ENCODE measurements at places on chromosomes 1 and 21.

GRCh38 chr1:84936116-84936810, 43.3 kb upstream of the LPAR3 start:
- peak; percentile 33 for DNase-seq

DNA sequence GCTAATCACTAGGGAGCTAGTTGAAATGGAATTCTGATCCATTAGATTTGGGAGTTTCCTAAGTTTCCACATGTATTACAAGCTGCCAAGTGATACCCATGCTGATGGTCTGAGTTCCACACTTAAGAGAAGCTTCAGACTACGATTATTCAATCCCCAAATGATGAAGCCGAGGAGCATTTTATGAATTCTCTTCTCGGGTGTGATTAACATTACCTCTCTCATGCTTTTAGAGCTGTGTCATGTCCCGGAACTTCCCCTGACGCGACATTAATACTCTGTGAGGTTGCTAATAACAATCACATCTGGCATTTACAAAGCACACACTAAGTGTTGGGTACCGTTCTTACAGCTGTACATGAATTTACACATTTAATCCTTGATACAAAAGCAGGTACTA, 63.0 kb downstream of the KCNJ15 start:
- DNase-seq: no peak

DNA sequence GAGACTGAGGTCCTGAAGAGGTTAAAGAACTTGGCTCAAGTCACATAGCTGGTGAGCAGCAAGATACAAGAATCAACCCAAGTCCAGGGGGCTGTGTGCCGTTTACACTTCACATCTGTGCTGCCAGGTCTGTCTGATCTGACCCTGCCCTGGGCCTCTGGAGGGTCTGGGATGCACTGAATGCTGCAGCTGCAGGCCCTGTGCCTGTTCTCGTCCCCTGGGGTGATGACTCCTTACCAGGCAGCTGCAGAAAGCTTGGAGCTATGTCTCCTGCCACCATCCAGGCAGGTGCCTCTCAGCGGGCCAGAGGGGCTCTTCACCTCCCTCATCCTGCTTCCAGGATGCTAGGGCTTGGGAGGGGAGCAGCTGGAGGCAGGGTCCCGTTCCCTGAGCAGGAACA, 63.5 kb downstream of the LRRN2 start:
- no peak for DNase-seq

- no peak for DNase-seq
These were observed 50.4 kb downstream of the CYYR1 start for GRCh38 chr21:26522704-26523103.

DNA sequence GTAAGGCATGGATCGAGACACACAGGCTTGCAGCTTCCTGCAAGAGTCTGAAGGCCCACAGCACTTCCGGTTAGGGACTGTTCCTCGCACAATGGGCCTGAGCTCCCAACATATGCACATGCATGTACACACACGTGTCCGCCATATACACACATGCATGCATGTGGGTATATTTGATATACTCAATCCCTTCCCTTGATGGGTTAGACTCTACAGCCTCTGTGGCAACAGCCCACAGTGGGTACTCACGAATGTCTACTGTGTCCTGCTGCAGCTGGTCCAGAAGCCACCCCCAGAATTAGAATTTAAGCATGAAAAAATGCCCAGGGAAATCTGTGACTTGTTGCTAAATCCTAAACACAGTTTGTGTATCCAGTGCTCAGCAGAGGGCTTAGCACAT, 9.9 kb downstream of the F3 start:
- no peak for DNase-seq

- no peak for DNase-seq
These were observed 24.3 kb downstream of the ZMYND12 start for GRCh38 chr1:42431514-42431913.

DNA sequence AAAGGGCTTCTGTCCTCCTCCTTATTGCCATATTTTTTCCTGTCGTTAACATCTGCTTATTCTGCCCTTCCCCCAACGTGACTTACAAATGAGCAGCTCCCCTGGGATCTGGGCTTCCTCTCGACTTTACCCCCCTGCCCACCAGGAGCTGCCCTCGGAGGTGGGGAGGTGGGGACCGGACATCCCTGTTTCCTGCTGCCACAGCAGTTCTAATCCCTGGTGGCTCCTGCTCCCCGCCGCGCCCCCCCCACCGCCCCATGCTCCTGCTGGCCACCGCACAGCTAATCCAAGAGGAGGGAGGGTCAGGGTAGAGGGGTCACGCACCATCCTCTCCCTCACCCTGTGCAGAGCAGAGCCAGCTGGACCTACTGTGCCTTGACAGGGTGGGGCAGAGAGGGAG, 4.4 kb upstream of the SLC27A3 start:
- DNase-seq: no peak

GRCh38 chr1:25148673-25149300, 83.5 kb downstream of the SYF2 start:
- no peak for DNase-seq

- DNase-seq: no peak
These were observed 356.1 kb downstream of the LMO4 start for GRCh38 chr1:87684713-87685205.

- DNase-seq: no peak
These were observed 213.5 kb downstream of the LYPLAL1 start for GRCh38 chr1:219387211-219387610.

GRCh38 chr1:210098356-210098755, 134.2 kb upstream of the SERTAD4 start:
- no peak for DNase-seq

DNA sequence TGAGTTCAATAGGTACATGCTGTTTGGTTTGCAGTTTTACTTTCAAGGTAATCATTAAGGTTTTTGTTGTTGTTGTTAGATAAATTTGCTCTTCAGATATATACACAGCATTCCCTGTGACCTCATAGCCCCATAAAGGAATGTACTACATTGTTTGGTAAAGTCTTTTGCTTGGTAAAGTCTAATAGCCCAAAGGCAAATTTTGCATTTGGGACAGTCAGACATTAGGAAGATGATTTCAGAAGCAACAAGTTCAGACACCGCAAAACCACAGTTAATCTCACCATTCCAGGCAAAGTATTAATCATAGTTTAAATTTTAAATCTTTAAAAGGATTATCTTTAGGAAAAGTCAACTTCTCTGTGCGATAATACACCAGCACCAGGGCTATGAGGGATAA, 32.6 kb upstream of the PYHIN1 start:
- DNase-seq: no peak

GRCh38 chr1:3366126-3367051, 88.1 kb upstream of the ARHGEF16 start:
- no peak for DNase-seq

DNA sequence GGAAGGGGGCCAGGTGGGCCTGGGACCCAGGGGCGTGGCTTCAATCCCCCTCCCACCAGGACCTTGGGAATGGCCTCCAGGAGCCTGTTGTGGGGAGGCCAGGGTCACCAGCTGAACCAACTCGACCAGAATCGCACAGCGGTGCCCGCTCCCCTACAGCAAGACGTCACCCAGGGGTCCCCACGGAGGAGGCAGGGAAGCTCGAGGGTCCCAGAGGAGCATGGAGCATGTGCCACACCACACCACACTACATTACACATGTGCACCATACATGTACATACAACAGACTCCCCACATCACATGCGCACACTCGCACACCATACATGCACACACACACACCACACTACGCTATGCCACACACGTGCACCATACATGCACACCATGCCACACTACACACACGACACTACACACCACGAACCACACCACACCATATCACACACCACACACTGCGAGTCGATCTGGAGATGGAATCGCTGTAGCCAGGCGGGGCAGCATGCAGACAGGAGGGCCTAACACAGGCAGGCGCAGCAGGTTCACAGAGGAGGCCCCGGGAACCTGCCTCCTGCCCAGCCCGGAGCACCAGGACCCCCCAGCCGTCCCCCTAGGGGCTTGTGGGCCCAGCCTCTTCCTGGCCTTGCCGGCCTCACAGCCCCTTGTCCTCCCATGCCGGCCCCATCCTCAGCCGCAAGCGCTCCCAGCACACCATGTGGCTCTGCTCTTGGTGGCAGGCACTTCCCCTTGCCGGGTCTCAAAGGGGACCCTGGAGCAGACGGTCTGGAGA, 596 bp downstream of the ITGB2 start:
- no peak for DNase-seq

- DNase-seq: no peak
These were observed 4.2 kb downstream of the HIVEP3 start for GRCh38 chr1:41914516-41914915.
